Hippocampal formation (tissue), 2 donors: ENCODE measurements at places on chromosomes 7 and 10.

DNA sequence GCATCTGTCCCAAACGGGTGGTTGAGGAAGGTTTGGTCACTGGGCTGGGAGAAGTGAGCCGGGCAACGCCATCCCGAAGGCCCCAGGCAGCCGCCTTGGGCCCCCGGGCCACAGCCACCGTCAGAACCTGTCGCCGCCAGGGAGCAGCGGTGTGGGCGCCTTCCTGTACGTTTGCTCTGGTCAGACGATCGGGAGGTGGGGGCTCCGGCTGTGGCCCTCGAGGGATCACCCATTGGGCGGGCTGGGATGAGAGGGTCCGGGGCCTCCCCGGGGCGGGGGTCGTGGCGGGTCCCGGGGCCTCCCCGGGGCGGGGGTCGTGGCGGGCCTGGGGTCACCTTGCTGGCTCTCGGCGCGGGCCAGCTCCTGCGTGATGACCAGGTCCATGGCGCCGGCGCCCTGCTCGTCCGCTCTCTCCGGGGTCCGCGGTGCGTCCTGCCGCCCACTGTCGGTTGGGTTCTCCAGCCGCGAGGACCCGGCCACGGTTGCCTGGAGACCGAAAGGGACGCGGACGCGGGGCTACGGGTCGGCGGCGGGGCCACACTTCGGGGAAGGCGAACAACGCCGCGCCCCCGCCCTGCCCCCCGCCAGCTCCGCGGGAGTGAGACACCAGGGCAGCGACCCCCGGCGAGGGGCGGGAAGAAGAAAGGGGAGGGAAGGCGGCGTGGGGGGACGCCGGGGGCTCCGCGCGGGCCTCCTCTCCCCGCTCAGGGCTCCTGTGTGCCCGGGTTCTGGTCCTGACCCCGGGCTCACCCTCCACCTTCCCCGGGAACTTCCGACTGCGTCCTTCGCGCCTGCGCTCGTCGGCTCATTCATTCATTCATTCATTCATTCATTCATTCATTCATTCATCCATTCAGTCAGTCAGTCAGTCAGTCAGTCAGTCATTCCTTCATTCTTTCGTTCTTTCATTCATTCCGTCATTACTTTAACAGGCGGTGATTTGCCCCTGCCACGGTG, at the start of gene CFAP46:
TSS of gene CFAP46 (minus strand) at position 470 of the 957 bp plus-strand sequence. CDS start at position 384, 86 bp downstream.
- DNase-seq: peak; percentile 34

DNA sequence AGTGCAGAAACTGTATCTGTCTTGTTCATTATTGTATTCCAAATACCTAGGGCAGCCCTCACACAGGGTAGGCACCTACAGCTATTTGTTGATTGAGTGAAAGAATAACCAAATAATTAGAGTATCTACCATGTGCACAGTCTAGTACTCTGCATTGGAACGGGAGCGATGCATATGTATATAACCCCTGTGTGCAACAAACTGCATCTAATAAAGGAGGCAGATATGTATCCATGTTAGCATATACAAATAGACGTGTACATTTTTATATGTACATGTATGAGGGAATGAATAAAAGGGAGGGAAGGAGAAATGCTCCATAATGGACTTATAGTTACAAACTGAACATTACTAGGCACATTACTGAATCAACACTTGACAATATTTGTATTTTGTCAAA, 191.3 kb upstream of the PTPRZ1 start:
- DNase-seq: no peak

- DNase-seq: no peak
Measured at GRCh38 chr7:120521761-120522737, 249.1 kb downstream of the KCND2 start.

GRCh38 chr10:66366163-66366562, 559.7 kb upstream of the LRRTM3 start:
- DNase-seq: no peak

DNA sequence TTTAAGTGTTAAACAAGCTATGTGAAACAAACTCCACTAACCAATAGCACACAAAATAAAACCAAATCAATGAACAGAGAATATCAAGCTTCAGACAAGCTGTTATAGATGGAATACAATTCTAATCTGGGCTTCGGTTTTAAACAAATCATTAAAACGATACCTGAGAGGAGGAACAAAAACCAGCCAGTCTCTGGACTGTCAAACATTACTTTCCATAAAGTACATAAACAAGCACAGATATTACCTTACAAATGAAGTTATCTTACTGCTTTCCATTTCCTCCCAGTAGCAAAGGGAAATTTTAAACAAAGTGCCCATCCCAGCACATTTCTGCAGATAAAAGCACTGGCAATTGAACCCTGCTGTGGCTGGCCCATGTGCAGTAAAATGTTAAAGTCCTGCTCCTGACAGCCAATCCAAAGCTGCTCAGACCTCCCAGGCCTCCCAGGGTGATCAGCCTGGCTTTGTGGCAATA, 128.0 kb downstream of the NRCAM start:
- DNase-seq: no peak

DNA sequence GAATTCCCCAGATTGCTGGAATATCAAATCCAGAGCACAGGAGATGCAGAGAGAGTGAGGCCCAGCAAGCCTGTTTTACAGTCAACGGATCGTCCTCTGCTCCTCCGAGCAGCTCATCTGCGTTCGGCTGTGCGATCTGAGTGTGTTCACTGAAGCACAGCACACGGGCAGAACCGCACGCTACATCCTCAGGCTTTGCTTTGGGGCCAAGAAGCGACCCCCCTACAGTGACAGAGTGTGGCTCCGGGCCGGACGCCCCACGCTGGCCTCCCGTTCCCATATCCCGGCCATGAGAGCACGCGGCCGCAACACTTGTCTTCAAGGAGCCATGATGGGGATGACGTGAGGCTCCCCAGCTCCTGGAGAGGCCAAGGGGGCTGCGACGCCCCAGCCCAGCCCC, 431.4 kb downstream of the DNAJB6 start:
- DNase-seq: no peak

DNA sequence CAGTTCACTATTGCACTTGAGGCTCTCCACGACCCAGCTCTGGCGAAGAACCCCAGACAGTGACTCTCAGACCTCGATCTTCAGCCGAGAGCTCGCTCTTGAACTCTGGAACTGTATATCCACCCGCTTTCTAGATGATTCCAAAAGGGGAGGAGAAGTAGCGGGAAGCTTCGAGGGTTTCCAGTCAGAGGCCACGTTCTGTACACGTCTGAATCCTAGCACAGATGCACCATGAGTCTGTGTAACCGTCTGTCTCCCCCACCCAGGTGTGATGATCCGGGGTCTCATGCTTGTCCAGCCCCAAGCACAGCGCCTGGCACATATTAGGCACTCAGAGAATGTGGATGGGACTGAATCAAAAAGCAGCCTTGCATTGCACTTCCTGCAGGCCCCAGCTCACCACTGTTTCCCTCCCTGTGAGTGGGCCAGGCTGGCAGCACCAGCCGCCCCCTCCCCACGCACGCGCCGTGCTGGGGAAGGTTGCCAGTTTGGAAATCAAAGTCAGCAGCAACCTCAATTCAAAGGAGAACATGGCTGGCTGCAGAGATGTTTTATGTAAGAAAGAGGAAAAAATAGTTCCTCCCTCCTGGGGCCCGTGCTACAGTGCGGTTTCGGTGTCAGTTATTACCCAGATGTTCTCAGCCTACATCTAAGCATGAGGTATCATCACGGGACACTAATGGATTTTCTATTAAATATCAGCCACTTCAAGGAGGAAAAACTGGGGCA, 5.7 kb downstream of the GRID2IP start:
- DNase-seq: no peak

- DNase-seq: no peak
Measured at GRCh38 chr10:106504536-106504935, 660.0 kb downstream of the SORCS1 start.

- DNase-seq: no peak
Measured at GRCh38 chr10:3426190-3426845, 253.7 kb upstream of the PITRM1 start.

- DNase-seq: no peak
Measured at GRCh38 chr10:65501259-65501658, 1424.6 kb upstream of the LRRTM3 start.

DNA sequence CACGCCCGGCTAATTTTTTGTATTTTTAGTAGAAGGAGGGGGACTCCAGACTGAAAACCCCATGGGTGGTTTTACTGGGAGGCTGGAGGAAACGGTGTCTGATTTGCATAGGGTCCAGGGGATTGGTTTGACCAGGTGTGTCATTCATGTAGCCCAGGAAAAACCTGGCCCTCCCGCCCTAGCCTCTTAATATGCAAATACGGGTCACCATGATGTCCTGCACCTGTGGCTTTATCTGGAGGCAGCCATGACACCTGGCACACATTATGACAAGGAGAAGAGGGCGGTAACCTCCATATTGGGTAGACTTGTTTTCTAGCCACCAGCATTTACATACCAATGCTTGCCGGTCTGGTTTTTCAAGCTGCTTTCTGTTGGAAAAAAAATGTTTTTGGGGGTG, 68.0 kb downstream of the TRIL start:
- DNase-seq: no peak

DNA sequence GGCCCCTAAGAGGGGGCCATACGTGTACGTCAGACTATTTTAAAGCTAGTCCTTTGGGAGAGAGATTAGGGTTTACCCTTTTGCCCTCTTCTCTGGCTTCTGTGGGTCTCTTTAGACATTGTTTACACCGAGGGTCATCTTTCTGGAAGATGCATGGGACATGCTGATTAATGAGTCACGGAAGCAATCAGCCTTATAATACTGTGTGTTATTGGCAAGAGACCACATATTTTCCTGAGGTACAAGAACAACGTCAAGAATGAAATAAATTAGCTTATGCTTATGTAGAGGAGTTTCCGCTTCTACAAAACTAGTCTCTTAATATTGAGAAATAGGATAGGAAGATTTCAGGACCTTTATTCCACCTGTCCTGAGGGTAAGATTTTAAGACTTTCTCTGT, 327.7 kb downstream of the BBS9 start:
- no peak for DNase-seq

DNA sequence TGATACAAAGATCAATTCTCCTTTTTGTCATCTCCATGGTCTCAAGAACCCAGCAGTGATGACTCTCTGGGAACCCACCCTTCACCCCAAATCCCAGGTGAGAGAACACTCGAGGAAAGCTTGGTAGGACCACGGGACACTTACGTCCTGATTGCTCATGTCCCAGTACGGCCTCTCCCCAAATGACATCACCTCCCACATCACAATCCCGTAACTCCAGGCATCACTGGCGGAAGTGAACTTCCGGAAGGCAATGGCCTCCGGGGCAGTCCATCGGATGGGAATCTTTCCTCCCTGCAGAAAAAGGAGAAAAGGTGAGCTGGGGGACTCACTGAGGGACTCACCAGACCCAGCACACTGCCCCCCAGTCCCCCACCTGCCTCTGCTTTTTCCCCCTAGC, 21.0 kb downstream of the EPHB4 start:
- no peak for DNase-seq

- no peak for DNase-seq
Measured at GRCh38 chr10:73465978-73466726, 29.7 kb downstream of the PPP3CB start.

DNA sequence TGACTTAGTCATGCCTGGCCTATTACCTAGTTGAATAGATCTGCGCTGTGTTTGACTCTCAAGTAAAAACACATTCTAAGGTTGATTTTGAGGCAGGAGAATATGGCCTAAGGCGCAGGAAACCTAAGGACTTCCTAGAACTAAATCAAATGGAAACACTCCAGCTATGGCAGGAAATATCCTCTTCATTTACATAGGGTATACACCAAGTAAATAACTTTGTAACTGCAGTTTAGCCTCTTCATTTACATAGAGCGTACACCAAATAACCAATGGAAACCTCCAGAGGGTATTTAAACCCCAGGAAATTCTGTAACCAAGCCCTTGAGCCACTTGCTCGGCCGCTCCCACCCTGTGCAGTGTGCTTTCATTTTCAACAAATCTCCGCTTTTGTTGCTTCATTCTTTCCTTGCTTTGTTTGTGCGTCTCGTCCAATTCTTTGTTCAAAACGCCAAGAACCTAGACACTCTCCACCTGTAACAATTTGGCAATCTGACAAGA, 35.6 kb upstream of the XRCC2 start:
- DNase-seq: no peak

- no peak for DNase-seq
Measured at GRCh38 chr7:4748231-4748681, 27.2 kb upstream of the AP5Z1 start.

- no peak for DNase-seq
Measured at GRCh38 chr10:52908478-52908877, 135.9 kb upstream of the MBL2 start.

GRCh38 chr7:81478664-81479063, 291.2 kb downstream of the HGF start:
- no peak for DNase-seq

DNA sequence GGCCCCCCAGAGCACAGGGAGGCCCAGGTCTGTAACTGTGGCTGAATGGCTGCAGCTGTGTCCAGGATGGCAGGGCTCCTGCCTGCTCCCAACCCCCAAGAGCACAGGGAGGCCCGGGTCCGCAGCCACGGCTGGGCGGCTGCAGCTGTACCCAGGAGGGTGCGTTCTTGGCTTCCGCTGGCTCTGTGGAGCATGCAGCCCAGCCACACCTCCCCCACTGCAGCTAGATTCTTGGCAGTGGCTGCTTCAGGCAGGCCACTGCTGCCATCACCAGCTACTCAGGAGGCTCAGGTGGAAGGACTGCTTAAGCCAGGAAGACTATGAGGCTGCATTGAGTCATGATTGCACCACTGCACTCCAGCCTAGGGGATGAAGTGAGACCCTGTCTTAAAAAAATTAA, 27.9 kb downstream of the C7orf25 start:
- DNase-seq: no peak

DNA sequence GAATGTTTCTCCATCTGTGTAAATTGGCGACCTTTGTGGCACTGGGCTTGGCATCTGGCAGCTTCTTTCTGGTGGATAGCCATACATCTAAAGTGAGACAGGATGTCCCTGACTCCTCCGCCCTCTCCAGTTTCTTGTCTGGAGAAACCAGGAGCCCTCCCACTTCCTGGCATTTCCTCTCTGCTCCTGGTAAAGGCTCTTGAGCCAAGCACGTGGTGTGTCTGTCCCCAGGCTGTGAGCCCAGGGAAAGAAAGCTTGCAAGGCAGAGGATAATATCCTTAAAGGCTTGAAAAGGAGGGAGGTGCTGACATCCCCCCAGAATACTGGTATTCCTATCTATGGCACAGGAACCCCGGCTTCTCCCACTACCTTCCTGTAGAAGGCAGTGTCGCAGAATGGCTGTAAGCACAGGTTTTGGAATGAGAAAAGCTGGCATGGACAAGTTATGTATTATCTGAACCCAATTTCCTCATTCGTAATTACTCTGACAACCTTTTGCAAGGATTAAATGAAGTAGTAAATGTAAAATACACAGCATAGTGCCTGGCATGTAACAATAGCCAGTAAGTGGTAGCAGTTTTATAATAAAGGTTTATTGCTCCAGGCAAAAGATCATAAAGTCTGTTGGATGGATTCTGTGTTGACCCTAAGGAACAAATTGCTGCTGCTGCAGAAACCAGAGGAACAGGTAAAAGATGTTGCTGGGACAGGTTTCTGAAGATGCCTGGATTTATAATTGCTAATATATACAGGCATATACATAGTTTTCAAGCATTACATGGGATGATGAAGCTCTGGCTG, 11.8 kb upstream of the ACSL5 start:
- no peak for DNase-seq

- DNase-seq: no peak
Measured at GRCh38 chr7:127920787-127921438, 110.3 kb downstream of the LRRC4 start.
